Naive thymus-derived CD8-positive, alpha-beta T cell (primary cell): ENCODE measurements at places on chromosomes 13 and 19.

- DNase-seq: no peak
Observed at GRCh38 chr19:4015705-4016402, 8.3 kb downstream of the PIAS4 start.

DNA sequence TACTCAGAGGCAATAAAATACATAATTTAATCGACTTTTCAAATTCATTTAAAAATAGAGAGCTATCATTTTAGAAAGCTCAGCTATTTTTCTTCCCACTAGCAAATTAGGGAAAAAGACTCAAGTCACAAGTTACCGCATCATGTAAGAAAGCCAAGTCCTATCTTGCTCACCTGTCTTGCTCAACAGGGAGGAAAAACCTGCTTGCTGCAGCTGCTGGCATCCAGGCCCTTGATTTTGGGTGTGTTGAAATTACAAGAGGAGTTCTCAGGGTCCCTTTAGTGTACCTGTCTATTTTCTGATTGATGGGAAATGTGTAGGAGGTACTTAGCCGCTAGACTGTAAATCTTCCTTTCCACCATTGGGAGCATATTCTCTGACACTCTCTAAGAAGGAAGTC, 22.2 kb downstream of the SLC10A2 start:
- no peak for DNase-seq

- DNase-seq: no peak
Observed at GRCh38 chr13:25652764-25653163, 281.0 kb downstream of the ATP8A2 start.

DNA sequence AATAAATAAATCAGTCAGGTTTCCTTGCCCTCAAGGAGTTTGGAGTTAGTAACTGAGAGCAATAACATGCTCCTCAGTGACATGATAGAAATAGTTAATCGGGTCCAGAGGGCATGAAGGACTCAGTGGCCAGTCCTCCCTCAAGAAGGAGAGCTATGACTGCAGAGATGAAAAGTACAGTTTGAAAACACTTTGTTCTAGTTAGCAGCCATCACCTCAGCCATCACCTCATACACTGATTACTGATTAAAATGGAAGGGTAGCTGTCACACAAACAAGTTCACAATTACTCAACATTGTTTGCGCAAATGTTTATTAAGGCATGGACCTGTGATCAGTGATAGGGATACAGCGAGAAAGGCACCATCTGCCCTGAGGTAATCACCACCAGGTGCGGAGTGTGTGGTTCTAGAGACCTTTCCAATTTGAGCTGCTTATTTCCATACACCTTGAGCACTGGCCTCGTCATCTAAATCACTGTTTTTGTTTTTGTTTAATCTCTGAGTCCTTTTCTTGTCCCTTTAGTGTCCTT, 85.3 kb upstream of the RAP2A start:
- no peak for DNase-seq
